Esophagus squamous epithelium (tissue), 5 donors: ENCODE measurements at places on chromosomes 7 and 10.

- no peak for DNase-seq
- H3K4me1 ChIP-seq, result peaks cover 43% of the 10 kb centered on the region
- H3K4me3 ChIP-seq, result peak overlapping the region; percentile 43
- H3K27ac ChIP-seq, result peak overlapping the region; percentile 95
Observed at GRCh38 chr7:74254858-74255379, 720 bp upstream of the RFC2 start.

GRCh38 chr7:158473221-158473620 lies 114.4 kb downstream of the PTPRN2 start:
- no peaks in the 10 kb centered on the region for H3K36me3 ChIP-seq
- H3K27ac ChIP-seq, result no peak overlapping the region
- H3K4me1 ChIP-seq, result no peaks in the 10 kb centered on the region
- no peak overlapping the region for H3K4me3 ChIP-seq

- H3K4me3 ChIP-seq, result no peak overlapping the region
- DNase-seq, result no peak
- no peaks in the 10 kb centered on the region for H3K27me3 ChIP-seq
- H3K36me3 ChIP-seq, result no peaks in the 10 kb centered on the region
Observed at GRCh38 chr10:32005050-32005449, 51.2 kb downstream of the KIF5B start.

GRCh38 chr10:93266858-93267257 lies 193.2 kb downstream of the CYP26A1 start:
- H3K4me3 ChIP-seq, result no peak overlapping the region
- H3K36me3 ChIP-seq, result no peaks in the 10 kb centered on the region
- H3K27ac ChIP-seq, result no peak overlapping the region
- no peaks in the 10 kb centered on the region for H3K27me3 ChIP-seq
- H3K4me1 ChIP-seq, result no peaks in the 10 kb centered on the region
- DNase-seq, result no peak

- peaks cover 3% of the 10 kb centered on the region for H3K4me1 ChIP-seq
- no peaks in the 10 kb centered on the region for H3K27me3 ChIP-seq
- no peak overlapping the region for H3K4me3 ChIP-seq
Observed at GRCh38 chr10:101428036-101428435, 74.1 kb downstream of the BTRC start.

DNA sequence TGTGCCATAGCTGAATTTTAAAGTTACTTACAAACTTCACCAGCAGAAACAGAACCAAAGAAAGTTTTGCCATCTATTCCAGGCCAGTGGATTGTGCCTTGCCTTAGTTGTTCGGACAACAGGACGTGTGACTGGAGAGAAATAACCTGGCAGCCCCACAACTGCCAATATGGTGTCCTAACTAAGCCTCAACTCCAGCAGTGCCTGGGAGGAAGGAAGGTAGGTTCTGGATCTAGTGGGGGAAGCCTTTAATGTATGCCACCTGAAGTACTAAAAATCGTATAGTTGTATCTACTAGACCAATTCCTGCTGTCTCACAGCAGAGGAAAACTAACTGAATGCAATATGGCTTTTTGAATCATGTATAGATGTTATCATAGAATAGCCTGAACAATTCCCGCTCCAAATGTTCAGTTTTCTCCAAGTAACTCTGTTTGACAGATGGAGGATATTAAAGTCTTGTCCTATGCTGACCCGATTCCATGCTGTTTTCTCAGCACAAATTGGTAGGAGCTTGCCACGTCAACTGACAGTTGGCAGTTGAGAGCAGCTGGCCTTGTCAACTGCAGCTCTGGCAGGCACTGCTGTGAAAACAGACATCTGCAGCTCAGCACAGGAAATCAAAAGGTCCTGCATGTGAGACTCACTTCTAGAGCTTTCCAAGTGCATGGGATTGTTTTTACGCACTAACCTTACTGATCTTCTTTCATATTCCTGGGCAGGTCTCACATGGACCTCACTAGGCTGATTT lies 84.5 kb upstream of the WNT16 start:
- no peaks in the 10 kb centered on the region for H3K27me3 ChIP-seq
- DNase-seq, result no peak
- H3K4me3 ChIP-seq, result no peak overlapping the region
- no peak overlapping the region for H3K27ac ChIP-seq
- H3K4me1 ChIP-seq, result no peaks in the 10 kb centered on the region

DNA sequence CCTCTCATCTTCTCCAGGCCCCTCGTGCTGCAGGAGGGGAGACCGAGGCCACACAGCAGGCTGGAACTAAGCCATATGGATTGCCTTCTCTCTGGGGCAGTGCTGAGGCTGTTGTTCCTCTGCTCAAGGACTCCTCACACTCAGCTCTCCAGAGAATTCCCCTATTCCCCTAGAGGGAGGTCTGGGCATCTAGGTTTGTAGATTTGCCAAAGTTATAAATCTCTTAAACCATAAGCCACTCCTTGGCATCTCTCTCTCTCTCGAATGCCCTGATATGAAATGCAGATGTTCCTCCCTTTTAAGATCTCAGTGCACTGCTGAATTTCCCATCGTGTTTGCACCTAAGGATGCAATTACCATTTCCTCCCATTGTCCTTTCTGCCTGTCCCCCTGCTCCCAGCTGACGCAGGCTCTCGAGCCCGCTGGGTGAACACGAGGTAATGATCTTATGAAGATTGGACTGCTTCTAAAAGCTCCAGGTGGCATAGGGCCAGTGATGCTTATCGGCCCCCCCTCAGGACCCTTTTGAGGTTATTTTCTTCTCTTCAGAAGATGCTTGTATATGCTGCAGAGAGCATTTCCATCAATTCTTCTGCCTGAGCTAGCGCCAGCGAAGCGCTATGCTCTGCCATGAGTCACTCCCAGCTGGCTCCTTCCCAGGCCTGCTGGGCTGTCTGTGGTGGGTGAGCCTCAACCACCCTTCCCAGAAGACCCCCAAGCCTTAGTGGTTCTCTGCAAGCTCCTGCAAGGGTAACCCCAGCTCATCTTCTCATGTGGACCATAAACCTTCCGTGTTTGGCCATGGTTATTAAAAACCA lies 41.6 kb upstream of the AQP1 start:
- DNase-seq, result no peak
- no peak overlapping the region for H3K4me3 ChIP-seq
- H3K4me1 ChIP-seq, result no peaks in the 10 kb centered on the region

- H3K27ac ChIP-seq, result no peak overlapping the region
- no peaks in the 10 kb centered on the region for H3K4me1 ChIP-seq
- no peak for DNase-seq
- H3K4me3 ChIP-seq, result no peak overlapping the region
Observed at GRCh38 chr7:28076423-28077200, 104.0 kb downstream of the JAZF1 start.

GRCh38 chr10:130901311-130902165 lies 410.0 kb downstream of the TCERG1L start:
- no peak overlapping the region for H3K27ac ChIP-seq
- H3K27me3 ChIP-seq, result no peaks in the 10 kb centered on the region
- DNase-seq, result no peak

DNA sequence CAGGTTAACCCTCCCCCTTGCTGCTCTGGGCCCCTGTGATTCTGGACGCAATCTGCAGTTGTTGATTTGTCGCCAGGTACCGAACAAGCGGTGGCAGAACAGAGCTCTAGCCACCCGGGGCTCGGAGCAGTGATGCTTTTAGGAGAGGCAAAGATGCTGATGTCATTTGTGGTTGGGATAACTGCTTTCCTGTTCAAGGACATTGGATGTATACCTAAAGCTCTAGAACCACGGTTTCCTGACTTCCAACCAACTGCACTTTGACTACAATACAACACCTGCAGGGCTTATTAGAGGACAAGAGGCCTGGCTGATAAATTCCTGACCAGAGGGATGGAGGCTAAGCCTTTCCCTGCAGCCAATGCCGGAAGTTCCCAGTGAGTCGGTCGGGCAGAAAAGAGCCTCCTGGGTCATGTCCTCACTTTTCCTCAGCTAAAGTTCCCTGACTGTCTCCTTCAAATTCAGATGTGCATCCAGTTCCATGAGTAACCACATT lies 6.5 kb upstream of the RBM20 start:
- peaks cover 20% of the 10 kb centered on the region for H3K27me3 ChIP-seq
- no peak overlapping the region for H3K27ac ChIP-seq
- no peaks in the 10 kb centered on the region for H3K36me3 ChIP-seq
- no peak overlapping the region for H3K4me3 ChIP-seq
